Calu3 (cell line): ENCODE measurements at places on chromosomes 7 and 10. TPM values are rescaled to one million over a fixed set of nuclear protein-coding genes. Genes with fewer than 3 reads are reported as not detected.

GRCh38 chr7:142445019-142445686 is 187.3 kb upstream of the PRSS58 start:
- H3K4me3 ChIP-seq = no peak overlapping the region
- H3K36me3 ChIP-seq = no peaks in the 10 kb centered on the region
- no peak overlapping the region for H3K27ac ChIP-seq
- H3K4me1 ChIP-seq = peaks cover 11% of the 10 kb centered on the region
- peak; percentile 9 for DNase-seq

The EVX1 gene
- total RNA-seq = not detected in 2 replicates

DNA sequence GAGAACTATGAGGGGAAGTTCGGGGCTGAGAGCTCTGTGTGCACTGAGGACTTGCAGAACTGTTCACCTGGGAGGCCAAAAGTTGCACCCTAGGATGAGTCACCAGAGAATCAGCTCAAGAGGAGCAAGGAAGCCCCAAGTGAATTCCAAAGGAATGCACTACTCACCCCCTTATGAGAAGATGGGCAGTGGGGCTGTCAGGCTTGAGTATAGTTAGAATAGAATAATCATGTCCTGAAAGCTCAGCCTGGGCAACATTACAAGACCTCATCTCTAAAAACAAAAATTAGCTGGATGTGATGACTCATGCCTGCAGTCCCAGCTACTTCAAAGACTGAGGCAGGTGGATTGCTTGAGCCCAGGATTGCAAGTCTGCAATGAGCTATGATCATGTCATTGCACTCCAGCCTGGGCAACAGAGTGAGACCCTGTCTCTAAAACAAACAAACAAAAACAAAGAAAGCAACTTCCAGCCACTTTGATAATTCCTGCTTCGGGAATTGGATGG is 30.0 kb downstream of the MAP3K8 start:
- DNase-seq = no peak
- no peak overlapping the region for H3K4me3 ChIP-seq
- H3K27me3 ChIP-seq = no peaks in the 10 kb centered on the region
- H3K4me1 ChIP-seq = no peaks in the 10 kb centered on the region

DNA sequence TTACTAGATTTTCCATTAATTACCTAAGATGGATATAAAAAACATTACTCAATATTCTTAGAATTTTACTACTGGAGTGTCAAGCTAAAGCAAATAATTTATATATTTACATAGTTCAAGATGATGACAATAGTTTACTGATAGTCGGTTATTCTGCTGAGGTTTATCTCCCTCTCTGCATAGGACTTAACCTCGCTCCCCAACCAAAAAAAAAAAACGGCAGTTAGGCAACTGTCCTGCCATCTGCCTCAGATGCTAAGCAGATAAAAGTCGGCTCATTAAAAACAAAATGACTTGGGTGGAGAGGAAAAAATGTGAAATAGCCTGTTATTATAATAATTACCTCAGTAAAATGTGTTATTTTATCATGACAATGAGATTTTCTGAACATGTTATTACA is 14.0 kb upstream of the ITGB8 start:
- no peak overlapping the region for H3K27ac ChIP-seq
- no peaks in the 10 kb centered on the region for H3K27me3 ChIP-seq
- no peaks in the 10 kb centered on the region for H3K36me3 ChIP-seq
- H3K4me3 ChIP-seq = no peak overlapping the region

DNA sequence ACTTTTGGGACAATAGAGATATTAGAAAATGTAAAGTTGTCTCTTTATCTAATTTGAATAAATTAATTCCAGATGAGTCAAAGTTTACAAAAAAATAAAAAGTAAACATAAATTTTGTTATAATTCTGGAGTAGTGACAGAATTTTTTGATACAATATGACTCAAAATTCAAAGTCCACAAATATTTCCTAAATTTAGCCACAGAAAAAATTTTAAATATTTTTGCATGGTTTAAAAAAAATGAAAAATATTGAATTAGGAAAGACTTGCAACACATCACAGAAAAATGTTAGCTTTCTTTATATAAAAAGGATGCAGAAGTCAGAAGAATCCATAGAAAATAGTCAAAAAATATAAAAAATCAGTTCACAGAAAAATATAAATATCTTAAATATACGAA is 117.7 kb downstream of the ARHGAP21 start:
- no peaks in the 10 kb centered on the region for H3K27me3 ChIP-seq
- H3K27ac ChIP-seq = no peak overlapping the region
- H3K4me1 ChIP-seq = peaks cover 16% of the 10 kb centered on the region
- H3K4me3 ChIP-seq = no peak overlapping the region

DNA sequence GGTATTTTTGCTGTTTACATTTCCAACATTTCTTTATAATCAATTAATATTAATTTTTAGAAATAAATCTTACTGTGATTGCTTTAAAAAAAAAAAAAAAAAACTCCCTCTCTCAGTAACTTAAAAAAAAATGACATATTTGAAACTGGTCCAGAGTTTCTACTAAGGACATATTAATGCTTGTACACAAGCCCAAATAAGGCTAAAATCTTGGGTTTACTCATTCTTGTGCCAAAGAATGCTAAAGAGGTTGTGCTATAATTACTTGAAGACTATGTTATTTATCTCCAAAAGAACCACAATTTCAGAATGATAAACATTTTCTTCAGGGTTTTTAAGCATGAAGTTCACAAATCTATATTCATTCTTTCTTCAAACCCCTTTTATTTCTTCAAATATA is 39.4 kb upstream of the PHF14 start:
- no peak for DNase-seq
- peaks cover 23% of the 10 kb centered on the region for H3K36me3 ChIP-seq
- H3K27ac ChIP-seq = no peak overlapping the region

GRCh38 chr7:2968616-2969397 is 74.9 kb downstream of the CARD11 start:
- no peaks in the 10 kb centered on the region for H3K4me1 ChIP-seq
- no peaks in the 10 kb centered on the region for H3K27me3 ChIP-seq
- H3K27ac ChIP-seq = no peak overlapping the region
- no peaks in the 10 kb centered on the region for H3K36me3 ChIP-seq
- DNase-seq = no peak

DNA sequence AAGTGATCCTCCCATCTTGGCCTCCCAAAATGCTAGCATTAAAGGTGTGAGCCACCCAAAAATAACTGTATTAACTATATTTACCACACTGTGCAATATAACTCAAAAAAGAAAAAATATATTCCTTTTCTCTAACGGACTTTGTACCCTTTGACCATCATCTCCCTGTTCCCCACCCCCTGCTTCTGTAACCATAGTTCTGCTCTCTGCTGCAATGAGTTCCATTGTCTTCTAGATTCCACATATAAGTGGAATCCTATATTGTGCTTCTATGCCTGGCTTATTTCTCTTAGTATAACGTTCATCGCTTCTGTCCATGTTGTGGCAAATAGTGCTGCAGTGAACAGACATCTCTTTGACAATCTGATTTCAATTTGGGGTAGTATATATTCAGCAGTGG is 4.2 kb downstream of the TMEM248 start:
- no peak for DNase-seq
- H3K4me3 ChIP-seq = no peak overlapping the region
- no peaks in the 10 kb centered on the region for H3K27me3 ChIP-seq
- H3K36me3 ChIP-seq = peaks cover 27% of the 10 kb centered on the region
- peaks cover 7% of the 10 kb centered on the region for H3K4me1 ChIP-seq

GRCh38 chr10:87695074-87695473 is 35.4 kb downstream of the PAPSS2 start:
- no peak overlapping the region for H3K27ac ChIP-seq
- no peaks in the 10 kb centered on the region for H3K36me3 ChIP-seq
- no peaks in the 10 kb centered on the region for H3K4me1 ChIP-seq
- DNase-seq = no peak

The MKI67 gene
- total RNA-seq = 72.8 and 87.8 TPM in 2 replicates

DNA sequence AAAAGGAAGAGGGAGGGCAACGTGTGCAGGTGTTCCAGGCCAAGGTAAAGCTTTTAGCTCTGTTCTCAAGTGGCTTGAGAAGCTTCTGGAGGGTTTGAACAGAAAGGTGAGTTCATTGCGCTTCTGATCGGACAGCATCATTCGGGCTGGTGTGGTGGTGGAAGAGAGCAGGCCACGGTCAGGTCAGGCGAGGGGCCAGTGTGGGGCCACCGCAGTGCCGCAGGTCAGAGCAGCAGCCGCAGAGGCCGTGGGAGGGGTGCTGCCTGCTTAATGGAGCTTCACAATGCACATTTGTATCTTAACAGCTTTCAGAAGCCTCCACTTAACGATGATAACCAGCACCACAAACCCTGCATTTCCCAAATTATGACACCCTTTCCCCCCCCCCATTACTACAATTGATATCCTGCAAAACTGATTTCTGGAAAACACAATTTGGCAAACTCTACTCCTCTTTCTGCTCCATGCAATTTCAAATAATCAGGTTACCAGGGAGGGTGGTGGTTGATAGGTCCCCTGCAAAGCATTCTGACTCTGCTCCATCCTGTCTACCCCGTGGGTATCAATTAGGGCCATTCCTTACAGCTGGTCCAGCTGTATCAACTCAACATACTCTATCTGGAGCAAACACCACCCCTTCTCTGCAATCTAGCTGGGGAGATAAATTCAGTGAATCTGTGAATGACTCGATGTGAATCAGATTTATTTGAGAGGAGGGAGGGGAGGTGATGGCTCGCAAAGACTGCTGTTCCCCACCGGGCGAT is 162.9 kb downstream of the ACTR3B start:
- H3K4me3 ChIP-seq = no peak overlapping the region
- H3K4me1 ChIP-seq = no peaks in the 10 kb centered on the region
- no peak for DNase-seq
- H3K27me3 ChIP-seq = no peaks in the 10 kb centered on the region

DNA sequence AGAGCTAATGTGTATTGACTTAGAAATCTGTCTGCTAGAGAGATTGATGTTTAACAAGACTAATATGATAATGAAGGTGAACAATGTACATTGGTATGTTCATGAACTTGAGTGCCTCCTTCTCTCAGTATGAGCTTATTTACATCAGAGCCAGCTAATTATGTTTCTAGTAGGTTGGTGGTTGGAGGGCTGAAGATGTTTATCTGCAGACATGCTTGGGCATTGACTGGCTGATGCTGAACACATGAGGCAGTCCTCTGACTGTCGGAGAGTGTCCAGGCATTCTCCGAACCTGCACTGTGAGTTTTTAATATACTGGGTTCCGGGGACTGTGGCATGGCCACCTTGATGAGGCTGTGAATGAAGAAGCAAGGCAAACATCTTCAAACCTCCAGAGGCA is 47.5 kb downstream of the BMPER start:
- DNase-seq = no peak
- no peaks in the 10 kb centered on the region for H3K4me1 ChIP-seq
- H3K27me3 ChIP-seq = peaks cover 35% of the 10 kb centered on the region
- no peak overlapping the region for H3K4me3 ChIP-seq
- H3K36me3 ChIP-seq = no peaks in the 10 kb centered on the region

The SPDYE16 gene
- total RNA-seq = not detected in 2 replicates

The SPDYE18 gene
- total RNA-seq = 0.47 TPM in 1 of 2 replicates, not detected in the other

DNA sequence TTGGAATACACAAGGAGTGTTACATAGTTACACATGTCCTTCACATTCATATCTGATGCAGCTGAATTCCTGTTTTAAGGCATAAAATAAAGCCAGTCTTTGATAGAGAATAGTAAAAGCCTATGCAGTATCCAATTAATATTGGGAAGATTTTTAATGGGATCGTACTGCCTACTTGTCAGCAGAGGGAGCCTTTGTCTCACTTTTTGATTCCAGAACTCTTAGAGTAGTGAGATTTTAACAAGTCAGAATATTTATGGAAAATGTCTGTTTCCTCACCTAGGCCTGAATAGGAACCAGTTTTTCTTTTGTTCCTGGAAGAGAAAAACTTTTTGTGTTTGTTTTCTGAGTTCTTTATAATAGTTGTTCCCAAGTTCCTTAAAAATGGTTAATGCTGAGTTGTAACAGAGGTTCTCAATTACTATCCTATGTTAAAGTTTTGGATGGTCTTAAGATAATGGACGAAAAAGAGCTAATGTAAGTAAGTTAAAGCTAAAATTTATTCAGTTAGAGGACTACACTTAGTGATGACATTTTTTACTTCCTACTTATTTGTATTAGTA is 114.0 kb downstream of the BBS9 start:
- no peaks in the 10 kb centered on the region for H3K4me1 ChIP-seq
- no peaks in the 10 kb centered on the region for H3K36me3 ChIP-seq
- no peak overlapping the region for H3K4me3 ChIP-seq
- no peak overlapping the region for H3K27ac ChIP-seq
- H3K27me3 ChIP-seq = no peaks in the 10 kb centered on the region

The ASZ1 gene
- not detected in 2 replicates for total RNA-seq

The DENND11 gene
- total RNA-seq = 24.5 and 26.5 TPM in 2 replicates

DNA sequence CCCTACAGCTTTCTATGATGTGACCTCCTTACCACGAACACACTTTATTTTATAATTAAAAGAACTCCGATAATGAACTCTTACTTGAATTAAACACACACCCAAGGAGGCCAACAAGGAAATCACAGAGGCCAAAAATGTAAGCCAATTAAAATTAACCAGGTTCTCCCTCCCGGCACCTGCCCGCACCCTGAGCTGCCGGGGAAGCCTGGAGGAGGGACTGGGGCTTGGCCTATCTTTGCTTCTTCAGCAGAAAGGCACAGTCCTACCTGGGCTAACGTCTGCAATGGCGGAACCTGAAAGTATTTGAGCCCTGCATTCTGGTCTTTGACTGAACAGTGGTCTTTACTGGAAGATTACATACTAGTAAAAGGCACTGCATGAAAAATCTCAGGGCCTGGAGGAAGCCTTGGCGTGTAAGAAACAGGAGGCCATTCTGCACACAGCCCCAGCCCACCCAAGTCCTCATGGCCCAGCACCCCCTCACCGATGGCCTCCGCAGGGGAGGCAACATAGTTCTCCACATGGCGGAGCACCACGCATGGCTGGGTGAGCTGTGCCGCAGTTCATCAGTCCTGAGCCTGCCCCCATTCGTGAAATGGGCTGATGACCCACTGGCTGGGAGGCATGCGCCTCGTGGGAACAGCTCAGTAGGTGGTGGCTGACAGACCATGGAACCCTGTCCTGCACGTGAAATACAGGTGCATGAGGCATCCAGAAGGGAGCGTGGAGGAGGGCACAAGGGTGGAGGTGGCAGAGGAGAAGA is 173.8 kb downstream of the PARD3 start:
- no peaks in the 10 kb centered on the region for H3K27me3 ChIP-seq
- no peaks in the 10 kb centered on the region for H3K36me3 ChIP-seq
- H3K4me1 ChIP-seq = peaks cover 37% of the 10 kb centered on the region
- H3K4me3 ChIP-seq = no peak overlapping the region

- H3K36me3 ChIP-seq = peaks cover 8% of the 10 kb centered on the region
- peaks cover 16% of the 10 kb centered on the region for H3K4me1 ChIP-seq
- H3K4me3 ChIP-seq = no peak overlapping the region
- no peak for DNase-seq
- H3K27me3 ChIP-seq = peaks cover 56% of the 10 kb centered on the region
These were observed 205.6 kb downstream of the GRID1 start for GRCh38 chr10:86160890-86161585.

The MYOF gene
- 468 and 474 TPM in 2 replicates for total RNA-seq

- no peak for DNase-seq
- peaks cover 41% of the 10 kb centered on the region for H3K36me3 ChIP-seq
- H3K27ac ChIP-seq = no peak overlapping the region
- no peaks in the 10 kb centered on the region for H3K27me3 ChIP-seq
- peaks cover 11% of the 10 kb centered on the region for H3K4me1 ChIP-seq
These were observed 63.7 kb downstream of the PRSS58 start for GRCh38 chr7:142194201-142194600.

- no peak overlapping the region for H3K4me3 ChIP-seq
- H3K36me3 ChIP-seq = no peaks in the 10 kb centered on the region
- DNase-seq = no peak
- no peaks in the 10 kb centered on the region for H3K27me3 ChIP-seq
- H3K4me1 ChIP-seq = peaks cover 20% of the 10 kb centered on the region
These were observed 106.2 kb downstream of the KAT6B start for GRCh38 chr10:74932648-74933047.

The MACC1 gene
- total RNA-seq = 190 and 199 TPM in 2 replicates

The PLEKHA8 gene
- 25.0 and 27.6 TPM in 2 replicates for total RNA-seq

GRCh38 chr7:148738737-148739535 is 40.2 kb downstream of the CUL1 start:
- H3K4me1 ChIP-seq = no peaks in the 10 kb centered on the region
- no peak for DNase-seq
- H3K27me3 ChIP-seq = no peaks in the 10 kb centered on the region
- H3K4me3 ChIP-seq = no peak overlapping the region
- no peak overlapping the region for H3K27ac ChIP-seq
